Fibroblast of skin of back (primary cell): ENCODE measurements at places on chromosomes 6 and 20.

DNA sequence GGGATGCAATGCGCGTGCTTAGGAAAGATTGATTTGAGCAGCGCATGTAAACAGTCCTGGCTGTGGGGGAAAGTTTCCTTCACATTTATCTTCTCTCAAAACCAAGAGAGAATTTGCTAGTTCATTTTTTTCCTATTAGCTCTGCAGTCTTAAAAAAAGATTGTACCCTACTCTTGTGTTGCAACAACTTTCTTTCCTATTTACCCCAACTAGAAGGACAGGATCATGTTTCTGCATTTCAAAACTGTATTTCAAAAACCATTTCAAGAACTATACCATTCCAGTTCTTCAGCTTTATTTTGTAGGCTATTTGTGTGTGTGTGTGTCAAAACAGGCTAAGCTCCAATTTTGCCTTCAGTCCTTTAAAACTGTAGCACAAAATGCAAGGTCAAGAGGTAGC lies 473.1 kb downstream of the KIF16B start:
- no peak for DNase-seq

- no peak for DNase-seq
Measured at GRCh38 chr20:38873050-38873581, 53.1 kb upstream of the FAM83D start.

DNA sequence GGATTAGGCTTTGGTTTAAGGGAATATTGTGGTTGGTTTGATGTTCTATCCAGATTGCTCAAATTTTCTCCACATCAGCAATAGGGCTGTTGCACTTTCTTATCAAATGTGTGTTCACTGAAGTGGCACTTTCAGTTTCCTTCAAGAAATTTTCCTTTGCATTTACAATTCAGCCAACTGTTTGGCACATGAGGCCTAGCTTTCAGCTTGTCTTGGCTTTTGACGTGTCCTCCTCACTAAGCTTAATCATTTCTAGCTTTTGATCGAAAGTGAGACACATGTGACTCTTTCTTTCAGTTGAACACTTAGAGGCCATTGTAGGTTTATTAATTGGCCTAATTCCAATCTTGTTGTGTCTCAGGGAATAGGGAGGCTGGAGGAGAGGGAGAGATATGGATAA lies 104.8 kb downstream of the FLRT3 start:
- DNase-seq: no peak

GRCh38 chr20:51513545-51513944 lies 29.0 kb downstream of the NFATC2 start:
- DNase-seq: no peak

GRCh38 chr6:43702534-43703440 lies 15.2 kb upstream of the MRPS18A start:
- peak; percentile 99 for DNase-seq

DNA sequence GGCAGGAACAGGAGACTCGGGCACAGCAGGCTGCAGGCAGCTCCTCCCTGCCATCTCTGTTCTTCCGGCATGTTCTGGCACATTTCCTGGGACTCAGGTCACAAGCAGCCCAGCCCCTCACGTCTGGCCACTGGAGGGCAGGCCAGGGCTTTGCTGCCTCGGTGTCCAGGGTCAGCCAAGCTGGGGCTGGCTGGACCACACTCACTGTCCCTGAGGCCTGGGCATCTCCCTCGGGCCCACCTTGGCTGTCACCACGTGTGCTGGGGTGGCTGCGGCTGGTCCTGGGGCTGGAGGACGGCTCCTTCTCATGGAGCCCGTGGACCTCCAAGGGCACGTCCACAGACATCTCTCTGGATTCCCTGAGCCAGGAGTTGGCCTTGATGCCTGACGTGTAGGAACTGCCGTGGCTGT lies 18.5 kb downstream of the FRMD1 start:
- peak; percentile 65 for DNase-seq

GRCh38 chr6:3345836-3346235 lies 87.1 kb downstream of the PSMG4 start:
- DNase-seq: no peak

GRCh38 chr6:27624694-27625262 lies 151.9 kb upstream of the ZNF184 start:
- no peak for DNase-seq

DNA sequence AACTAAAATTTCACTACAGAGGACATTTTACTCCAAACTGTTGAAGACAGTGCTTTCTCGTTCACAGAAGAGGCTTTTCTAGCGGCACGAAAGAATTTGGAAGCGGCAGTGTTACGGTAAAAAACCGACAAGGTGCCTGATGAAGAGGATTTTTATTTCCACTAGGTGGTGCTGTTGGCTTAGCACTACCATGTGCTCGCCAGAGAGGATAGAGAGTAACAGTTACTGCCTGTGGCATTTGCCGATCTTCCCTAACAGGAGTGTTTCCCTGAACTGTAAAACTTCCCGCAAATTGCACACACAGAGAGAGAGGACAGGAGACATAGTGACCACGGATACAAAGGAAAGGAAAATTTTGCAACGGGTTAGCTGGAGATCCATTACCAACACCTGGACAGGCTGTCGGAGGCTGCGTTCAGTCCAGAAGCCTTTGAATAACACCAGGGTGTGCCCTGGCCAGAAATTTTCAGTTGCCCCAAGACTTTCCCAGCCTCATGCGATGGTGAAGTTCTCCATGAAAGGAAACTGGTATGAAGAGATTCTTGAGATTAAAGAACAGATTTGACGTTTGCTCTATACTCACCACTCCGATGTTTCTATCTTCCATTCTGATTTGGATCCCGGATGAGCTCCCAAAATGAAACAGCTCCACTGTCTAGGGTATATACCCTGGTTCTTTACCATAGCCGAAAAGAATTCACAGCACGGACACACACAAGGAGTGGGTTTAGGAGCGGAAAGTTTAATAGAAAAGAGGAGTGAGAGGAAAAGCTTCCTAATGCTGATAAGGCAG lies 48.1 kb downstream of the HLA-DPB1 start:
- DNase-seq: peak; percentile 34

DNA sequence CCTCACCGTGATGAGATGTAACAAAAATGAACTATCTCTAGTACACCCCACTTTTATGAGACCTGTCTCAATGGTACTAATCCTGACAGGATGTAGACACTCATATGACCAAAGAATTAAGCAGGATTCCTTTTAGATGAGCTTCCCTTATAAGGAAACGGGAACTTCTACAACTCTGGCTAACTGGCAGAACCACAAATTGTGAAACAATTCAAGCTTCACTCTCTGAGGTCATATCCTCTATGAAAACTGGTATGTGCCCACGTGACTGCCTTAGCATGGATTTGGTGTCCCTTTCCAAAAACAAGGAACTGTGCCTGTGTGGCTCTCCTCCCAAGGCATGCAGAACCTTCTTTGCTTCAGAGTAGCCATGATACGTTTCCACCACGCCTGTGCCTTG lies 14.1 kb upstream of the CPNE5 start:
- DNase-seq: peak; percentile 84

GRCh38 chr6:44925100-44925739 lies 402.9 kb upstream of the RUNX2 start:
- DNase-seq: peak; percentile 22

DNA sequence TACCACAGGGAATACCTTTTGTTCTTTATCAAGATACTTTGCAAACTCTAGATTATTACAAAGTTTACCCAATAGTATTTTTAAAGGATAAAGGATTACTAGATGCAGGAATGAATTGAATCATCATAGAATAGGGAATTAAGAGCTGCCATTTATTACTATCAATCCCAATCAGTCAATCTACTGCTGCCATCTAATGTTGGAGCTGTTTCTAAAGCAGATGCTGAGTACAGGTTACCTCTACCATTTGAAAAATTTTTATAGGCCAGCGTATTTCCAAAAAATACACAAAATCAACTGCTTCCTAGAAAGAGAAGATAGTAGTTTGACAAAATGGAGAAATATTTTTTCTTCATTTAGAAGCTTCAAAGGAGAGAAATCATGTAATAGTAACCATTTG lies 520.4 kb downstream of the ADGRB3 start:
- DNase-seq: peak; percentile 6

DNA sequence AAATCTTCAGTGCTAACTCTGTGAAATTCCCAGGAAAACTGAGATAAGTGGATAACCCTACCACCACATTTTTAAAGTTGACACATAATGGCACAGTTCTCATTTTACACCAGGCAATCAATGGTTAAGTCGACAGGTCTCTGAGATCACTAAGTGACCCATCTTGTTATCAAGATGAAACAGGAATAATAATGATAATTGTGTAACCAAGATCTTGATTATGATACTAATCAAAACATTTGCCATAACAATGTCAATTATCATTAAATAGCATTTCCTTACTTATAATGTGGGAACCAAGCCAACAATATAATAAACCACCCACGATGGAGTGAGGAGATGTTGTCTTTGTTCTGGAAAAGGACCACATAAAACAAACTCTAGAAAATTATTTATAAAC lies 541.6 kb downstream of the TFAP2B start:
- no peak for DNase-seq

GRCh38 chr6:166179704-166180103 lies 12.1 kb upstream of the TBXT start:
- DNase-seq: no peak

GRCh38 chr6:86888301-86888700 lies 49.0 kb upstream of the HTR1E start:
- DNase-seq: no peak

- DNase-seq: no peak
Measured at GRCh38 chr20:40908309-40908708, 120.3 kb upstream of the TOP1 start.

DNA sequence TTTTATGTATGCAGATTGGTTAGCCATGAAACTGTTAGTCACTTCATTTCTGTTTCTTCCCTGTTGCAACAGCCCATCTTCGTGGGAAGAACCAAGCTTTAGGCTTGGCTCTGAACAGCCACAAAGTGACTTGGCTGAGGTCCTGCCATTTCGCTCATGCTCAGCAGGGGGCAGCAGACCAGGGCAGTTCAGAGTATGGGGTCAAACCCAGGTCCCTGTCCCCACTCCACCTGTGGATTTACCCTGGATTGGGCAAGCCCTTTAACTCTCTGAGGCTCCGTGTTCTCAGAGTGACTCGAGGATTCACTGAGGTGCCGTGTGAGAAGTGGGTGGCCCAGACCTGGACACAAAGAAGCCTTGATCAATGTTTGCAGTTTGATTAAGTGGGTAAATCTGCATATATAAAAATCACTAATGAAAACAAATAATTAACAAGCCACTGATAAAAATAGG lies 19.8 kb upstream of the MAP1LC3A start:
- peak; percentile 30 for DNase-seq

GRCh38 chr6:16493112-16493511 lies 254.7 kb downstream of the GMPR start:
- DNase-seq: no peak

GRCh38 chr6:14877758-14878157 lies 368.1 kb upstream of the JARID2 start:
- DNase-seq: no peak

DNA sequence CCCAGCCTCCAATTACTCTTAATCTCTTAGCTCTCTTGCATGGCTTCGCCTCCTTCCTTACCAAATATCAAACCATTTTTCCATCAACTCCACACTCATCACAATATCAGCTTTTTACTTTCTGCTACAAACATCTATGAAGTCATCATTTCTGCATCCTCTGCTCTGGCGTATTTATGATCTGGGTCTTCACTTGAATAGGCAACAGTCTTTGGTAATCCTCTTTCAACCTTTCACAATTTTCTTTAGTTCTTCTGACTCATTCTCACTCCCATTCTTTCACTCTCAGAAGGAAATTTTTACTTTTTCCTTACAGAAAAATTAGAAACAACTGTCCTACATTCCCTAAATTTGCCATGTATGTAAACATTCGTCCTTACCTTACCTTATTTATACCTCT lies 522.4 kb downstream of the HDGFL1 start:
- DNase-seq: no peak

- DNase-seq: peak; percentile 46
Measured at GRCh38 chr6:113094779-113095178, 747.6 kb downstream of the RFPL4B start.

GRCh38 chr6:80642452-80642851 lies 536.0 kb downstream of the BCKDHB start:
- peak; percentile 79 for DNase-seq

- peak; percentile 27 for DNase-seq
Measured at GRCh38 chr6:15893556-15894253, 230.9 kb upstream of the DTNBP1 start.

DNA sequence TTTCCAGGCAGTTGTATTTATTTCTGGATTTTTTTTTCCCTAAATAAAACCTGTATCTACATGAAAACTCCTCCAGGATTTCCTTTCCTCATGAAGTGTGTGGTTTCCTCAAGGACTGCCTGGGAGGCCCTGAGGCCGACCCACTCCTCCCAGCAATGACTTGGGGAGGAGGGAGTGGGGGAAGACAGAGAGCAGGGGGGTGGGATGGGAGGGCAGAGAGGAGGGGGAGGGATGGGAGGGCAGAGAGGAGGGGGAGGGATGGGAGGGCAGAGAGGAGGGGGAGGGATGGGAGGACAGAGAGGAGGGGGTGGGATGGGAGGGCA lies 161.8 kb upstream of the AGPAT4 start:
- DNase-seq: peak; percentile 53

DNA sequence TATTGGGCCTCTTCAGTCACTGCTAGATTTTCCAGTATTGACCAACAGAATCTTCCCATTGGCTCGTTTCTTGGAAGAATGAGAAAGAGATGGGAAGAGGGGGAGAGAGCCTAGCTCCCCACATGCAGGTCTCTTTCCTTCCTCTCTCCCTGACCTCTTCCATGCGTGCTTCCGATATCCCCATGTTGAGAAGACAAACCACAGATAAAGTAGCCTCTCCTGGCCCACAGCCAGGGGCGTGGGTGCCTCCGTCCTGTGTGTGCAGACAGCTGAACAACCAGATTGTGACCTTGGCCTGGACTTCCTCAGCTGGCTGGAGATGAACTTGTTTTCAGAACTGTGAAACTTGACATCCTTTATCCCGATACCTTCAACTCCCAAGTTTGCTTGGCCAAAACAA lies 71.0 kb downstream of the EDN3 start:
- no peak for DNase-seq

DNA sequence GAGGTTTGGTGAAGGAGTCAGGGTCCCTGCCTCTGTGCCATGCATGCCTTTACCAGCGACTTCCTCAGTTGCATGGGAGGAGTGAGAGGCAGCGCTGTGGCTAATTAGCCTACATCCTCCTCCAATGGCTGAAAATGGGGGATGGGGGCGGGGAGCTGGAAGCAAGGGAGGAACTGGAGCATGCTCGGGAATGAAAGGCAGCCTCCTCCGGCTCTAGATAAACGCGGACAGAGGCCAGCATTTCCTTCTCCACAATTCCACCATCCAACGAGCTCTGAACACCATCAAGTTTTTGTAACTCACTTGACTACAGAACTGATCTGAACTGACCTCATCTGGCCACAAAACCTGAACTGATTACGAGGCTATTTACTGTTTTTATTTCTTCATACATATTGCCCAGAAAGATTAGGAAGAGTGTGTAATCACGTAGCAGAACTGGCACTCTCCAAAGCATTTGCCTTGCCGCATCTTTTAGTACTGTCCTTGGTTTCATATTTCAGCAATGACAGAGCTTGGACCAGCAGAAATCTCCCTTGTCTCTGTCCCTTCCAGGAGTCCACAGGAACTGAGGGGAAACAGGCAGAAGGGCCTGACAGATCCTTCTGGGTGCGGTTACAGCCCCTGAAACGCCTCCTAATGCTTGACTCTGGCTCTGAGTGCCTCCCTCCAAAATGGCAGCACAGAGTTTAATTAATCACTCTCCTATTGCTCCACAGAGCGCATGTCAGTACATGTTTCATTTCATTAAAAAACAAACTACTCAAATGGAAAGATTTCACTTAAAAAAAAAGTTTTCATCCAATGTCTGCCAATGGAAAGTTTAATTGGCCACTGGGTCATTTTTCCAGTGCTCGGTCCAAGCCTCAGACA lies 58.2 kb upstream of the TRAF3IP2 start:
- DNase-seq: peak; percentile 65

- DNase-seq: no peak
Measured at GRCh38 chr6:150347845-150348244, 21.0 kb upstream of the IYD start.

- DNase-seq: peak; percentile 48
Measured at GRCh38 chr6:74942130-74942529, 263.7 kb downstream of the COL12A1 start.
